ENCODE measurements at places on chromosomes 7 and 10.

GRCh38 chr7:20786779-20787659 lies at the start of gene SP8:
Gene SP8, minus strand, starts transcription at chr7:20786886. Its CDS starts 88 bp downstream, at chr7:20786798.
- DNase-seq = no peak

DNA sequence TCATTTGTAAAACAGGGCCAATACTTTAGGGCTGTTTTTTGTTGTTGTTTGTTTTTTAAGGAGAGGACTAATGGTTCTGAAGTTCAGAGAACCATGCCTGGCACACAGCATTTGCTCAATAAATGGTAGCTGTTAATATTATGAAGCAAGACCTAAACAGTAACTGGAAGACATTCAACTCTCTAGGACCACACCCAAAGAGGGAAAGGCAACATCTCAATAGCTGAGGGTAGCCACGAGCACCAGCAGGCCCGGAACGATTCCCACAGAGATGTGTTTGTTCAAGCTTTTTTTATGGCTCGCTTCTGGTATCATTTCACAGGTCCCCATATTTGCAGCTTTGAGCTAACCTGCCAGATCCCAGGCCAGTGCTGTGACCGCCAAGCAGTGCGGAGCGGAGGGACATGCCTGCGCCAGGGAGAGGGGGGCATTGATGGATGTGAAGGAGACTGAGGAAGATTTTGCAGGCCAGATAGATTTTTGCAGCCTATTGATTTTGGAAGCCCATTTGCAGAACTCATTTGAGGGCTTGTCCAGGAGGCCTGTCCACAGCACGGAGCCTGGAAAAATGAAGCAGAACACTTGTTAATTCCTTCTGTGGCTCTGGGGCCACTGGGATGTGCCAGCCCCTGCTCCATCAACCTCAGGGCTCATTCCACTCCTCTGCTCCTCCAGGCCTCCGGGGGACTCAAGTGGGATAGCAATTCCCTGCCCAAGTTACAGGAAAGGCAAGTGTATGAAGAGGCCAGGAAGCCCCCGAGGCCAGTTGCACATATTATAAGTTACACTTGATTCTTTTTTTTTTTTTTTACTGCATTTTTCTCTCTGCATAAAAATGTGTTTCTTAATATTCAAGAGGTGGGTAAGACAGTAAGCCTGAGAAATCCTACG lies 57.3 kb upstream of the FGFR2 start:
- no peak for DNase-seq

DNA sequence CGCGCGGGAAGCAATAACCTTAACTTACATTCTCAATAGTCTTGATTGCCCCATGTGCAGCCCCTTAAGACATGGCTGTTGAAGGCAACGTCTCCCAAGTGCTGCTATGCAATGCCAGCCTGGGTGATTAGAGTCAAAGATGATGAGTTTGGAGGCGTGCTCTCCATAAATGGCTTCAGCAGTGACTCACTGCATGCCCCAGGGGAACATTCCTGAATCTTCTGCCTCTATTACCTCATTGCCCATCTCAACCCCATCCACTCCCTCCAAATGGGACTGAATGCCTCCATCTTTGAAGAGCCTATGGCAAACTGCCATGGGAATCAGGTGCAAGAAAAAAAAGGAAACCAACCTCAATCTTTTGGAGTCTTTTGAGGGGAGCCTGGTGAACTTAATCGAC lies 282.8 kb downstream of the SNX10 start:
- DNase-seq = no peak

DNA sequence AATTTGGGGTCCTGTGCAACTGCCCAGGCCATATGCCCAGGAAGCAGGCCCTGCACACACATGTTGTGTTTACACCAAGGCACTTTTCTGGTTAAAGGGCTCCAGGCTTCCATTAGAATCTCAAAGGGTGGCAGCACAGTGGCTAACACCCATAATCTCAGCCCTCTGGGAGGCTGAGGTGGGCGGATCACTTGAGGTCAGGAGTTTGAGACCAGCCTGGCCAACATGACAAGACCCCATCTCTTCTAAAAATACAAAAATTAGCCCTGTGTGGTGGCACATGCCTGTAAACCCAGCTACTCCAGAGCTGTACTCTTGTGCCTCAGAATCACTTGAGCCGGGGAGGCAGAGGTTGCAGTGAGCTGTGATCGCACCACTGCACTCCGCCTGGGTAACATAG lies 53.6 kb downstream of the SPOCK2 start:
- DNase-seq = no peak

DNA sequence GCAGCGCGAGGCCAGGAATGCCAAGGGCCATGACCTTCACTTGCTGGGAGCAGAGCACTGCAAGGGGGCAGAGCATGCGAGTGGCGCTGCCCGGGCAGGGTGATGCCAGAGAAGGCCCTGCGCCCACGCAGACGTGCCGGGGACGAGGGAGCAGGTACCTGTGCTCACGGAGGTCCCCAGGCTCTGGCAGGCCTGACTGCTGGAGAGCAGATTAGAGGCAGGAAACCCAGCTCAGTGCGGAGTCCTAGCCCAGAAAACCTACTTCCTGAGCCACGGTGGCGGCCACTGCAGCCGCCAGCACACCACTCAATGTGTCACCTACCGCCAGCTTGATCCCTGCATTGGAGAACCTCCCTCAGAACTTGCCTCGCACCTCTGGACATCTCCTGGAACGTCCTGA lies 148.4 kb downstream of the MAD1L1 start:
- no peak for DNase-seq

DNA sequence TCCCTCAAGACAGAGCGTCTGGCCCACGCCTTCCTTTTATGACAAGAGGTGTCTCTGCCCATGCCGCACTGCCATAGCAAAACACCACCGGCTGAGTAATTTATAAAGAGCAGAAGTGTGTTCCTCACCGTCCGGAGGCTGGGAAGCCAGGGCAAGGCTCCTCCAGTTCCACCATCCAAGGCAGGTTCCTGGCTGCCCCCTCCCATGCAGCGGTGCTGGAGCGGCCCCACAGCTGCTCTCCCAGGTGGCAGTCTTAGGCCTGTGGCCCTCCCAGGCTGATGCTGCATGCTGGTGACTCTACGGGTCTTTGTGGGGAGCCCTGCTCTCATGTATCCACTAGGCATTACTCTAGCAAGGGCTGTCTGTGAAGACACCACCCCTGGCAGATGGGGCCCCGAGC lies 113.1 kb downstream of the TCERG1L start:
- DNase-seq = no peak

- no peak for DNase-seq
Observed at GRCh38 chr7:70571403-70571934, 560.5 kb upstream of the GALNT17 start.

- no peak for DNase-seq
Observed at GRCh38 chr10:100216006-100216405, 13.4 kb downstream of the CHUK start.

- no peak for DNase-seq
Observed at GRCh38 chr7:155166108-155166507, 96.0 kb downstream of the HTR5A start.

Data from bone marrow (tissue), 2 donors.